ENCODE measurements at places on chromosomes 13 and 19.
A peak's percentile ranks its signal among the peaks of the same experiment; 100 is the strongest.

DNA sequence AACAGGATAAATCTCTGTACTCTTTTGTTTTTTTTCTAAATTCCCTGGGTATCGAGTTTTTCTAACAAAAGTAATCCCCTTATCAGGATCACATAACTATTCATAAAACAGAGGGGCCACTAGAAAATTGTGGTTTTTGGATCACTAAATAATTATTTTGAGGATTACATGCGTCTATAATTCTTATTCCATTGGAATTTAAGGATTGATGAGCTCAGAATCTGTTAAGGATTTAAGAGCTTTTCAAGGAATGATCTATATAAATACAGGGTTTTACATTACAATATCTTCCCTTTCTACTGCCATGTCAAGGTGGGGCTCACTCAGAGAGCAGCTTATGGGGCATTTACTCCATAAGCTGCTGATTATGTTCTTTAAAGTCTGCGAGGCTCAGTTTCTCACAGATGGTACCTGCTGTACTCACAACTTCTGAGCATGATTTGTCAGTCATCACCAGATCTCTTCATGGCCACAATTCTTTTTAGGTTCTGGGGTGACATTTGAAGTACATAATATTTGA, 449.8 kb downstream of the PCDH17 start:
- DNase-seq, result no peak

GRCh38 chr13:98839856-98840769, 87.6 kb upstream of the SLC15A1 start:
- DNase-seq, result peak; percentile 70

- no peak for DNase-seq
These were observed 291.6 kb upstream of the MAB21L1 start for GRCh38 chr13:35768073-35768472.

GRCh38 chr19:11028146-11028545, 61.1 kb upstream of the LDLR start:
- DNase-seq, result no peak

DNA sequence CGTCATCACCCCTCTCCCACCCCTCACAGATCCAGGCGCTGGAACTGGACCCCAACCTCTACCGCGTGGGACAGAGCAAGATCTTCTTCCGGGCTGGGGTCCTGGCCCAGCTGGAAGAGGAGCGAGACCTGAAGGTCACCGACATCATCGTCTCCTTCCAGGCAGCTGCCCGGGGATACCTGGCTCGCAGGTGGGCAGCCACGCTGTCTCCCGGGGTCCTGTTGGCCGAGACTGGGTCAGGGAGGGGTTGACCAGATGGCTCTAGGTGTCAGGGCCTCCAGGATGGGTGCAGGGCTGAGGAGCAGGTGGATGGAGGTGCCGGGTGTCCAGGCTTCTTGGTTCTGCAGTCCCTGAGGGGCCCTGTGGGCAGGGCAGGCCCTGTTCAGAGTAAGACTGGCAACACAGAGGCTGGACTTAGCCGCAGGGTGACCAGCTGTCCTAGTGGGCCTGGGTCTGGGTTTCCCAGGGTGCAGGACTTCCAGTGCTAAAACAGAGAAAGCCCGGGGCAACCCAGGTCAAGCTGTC, 58.1 kb downstream of the MYH14 start:
- DNase-seq, result no peak
